ENCODE measurements at places on chromosomes 11 and 22.

DNA sequence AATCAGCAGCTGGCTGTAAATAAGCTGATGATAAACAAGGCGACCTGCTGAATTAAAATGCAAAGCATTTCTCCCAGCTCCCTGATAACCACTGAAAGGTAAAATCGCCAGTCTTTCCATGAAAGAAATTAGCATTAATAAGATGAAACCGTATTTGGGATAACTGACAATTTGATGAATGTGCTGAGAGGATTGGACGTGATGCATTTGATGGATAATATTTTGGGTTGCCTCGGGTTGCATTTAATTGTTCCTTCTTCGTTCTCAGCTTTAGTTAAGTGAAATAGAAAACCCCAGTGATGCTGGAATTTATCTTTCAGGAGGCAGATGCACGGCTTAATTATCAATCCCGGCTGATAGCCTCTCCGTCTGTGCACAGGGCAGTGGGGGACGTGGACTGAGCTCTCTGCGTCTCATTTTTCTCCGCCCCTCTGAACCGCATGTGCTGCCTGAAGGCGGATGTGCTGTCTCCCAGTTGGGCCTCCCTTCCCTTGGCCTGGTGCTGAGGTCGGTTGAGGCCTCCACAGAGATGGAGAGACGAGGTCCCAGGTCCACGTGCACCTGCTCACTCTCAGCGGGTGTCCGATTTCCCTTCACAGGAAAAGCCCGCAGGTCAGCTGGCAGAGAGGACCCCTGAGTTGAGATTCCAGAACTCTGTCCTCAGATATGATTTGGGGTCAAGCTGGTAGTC, 846.2 kb downstream of the BRD1 start:
- no peak for DNase-seq

GRCh38 chr11:64538501-64538951, 52.5 kb upstream of the SLC22A12 start:
- no peak for DNase-seq

- no peak for DNase-seq
Observed at GRCh38 chr11:104841973-104842525, 56.2 kb downstream of the CASP12 start.

- peak; percentile 33 for DNase-seq
Observed at GRCh38 chr11:46520971-46521745, 72.7 kb downstream of the AMBRA1 start.

DNA sequence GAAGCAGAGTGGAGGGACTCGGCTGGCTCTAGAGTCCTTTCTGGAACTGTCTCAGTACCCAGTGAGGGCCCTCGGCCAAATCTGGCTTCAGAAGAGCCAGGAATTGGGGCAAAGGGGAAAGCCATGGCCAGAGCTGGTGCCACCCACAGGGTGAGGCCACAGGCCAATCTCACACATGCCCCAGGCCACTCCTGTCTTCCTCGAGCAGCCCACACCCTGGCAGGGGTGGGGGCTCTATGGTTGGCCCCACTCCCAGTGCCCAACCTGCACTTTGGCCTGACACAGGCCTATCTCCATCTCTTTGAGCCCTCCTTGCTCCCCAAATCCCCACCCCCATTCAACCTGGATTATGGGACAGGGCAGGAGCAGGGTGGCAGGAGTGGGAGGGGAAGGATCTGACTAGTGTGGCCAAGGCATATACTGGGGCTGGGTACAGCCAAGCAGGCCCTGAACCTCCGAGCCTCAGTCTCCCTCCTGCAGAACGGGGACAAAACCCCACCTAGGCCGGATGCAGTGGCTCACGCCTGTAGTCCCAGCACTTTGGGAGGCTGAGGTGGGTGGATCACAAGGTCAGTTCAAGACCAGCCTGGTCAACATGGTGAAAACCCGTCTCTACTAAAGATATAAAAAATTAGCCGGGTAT, 6.9 kb downstream of the TST start:
- no peak for DNase-seq

DNA sequence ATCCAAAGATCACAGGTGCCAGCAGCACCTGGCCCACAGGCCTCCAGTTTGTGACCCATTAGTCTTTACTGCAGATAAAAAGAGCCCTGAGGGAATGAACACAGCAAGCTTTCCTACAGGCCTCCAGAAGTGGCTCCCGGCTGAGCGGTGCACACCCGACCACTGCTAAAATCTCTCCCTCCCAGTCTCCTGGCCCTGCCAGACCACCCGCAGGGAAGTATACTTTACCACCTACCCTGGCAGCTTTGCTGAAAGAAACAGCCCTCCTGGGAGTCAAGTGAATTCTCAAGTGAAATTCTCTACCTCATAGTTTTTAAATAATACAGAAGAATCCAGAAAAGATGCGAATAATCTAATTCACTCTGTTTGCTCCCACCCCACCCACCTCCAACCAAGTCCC, 15.4 kb upstream of the MTNR1B start:
- DNase-seq: no peak

DNA sequence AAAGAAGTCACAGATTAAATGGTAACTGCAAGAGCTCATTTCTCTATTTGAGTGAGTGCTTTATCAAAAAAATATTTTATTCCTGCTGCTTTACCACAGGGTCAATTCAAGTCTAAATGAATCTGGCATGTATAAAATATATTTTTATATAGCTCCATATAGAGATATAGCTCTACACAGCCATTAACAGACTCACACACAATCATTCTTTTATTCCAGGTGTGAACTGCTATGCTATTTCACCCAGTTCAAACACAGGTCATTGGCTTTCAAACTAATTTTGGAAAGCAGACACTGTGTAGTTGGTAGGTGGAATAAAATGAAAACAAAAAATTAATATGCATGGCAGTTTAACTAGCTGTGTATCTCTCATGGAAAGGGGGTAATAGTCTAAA, 63.1 kb downstream of the MAML2 start:
- DNase-seq: no peak

DNA sequence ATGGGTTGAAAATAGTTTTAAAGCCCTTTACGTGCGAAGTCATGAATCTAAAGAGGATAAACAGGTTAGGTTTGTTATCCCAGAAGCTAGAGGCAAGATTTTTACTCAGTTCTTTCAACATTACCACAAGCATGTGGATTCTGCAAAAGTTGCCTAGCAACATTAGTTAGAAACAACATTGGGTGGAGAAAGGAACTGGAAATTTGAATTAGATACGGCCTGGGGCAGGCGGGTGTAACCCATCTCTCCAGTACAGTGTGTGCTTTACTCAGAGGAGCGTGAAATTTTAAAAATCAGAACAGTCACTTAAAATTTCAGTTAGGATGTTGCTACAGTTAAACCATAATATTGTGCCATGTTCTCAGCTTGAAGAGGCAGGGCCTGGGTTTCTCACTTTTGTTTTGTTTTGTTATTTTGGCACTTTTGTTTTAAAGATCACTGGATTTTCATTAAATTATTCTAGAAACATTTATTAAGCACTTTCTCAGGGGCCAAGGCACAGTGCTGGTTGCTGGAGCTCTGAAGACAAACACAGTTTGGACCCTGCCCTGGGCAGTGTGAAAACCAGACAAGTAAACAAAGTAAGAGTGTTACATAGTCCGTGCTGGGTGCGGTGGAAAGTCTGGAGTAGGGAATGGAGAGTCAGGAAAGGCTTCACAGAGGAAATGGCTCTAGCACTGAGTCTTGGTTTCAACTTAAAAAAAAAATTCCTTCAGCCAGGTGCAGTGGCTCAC, 4.4 kb upstream of the WEE1 start:
- DNase-seq: peak; percentile 58

DNA sequence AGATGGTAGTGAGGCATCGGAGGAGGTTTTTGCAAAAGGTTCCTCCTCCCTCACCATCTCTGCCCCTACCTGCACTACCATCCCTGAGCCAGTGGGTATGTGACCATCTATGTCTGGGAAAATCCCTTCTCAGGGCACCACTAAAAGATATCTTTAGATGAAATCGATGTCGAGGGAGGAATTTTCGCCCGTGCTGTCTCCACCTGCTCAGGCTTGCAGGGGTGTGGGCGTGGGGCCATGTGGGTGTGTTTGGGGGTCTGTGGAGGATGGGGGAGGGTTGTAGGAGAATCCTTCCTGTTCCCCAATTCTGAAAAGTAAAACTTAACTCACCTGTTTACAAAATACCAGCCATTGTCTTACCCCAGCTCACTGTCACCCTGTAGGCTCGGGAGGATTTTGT, 12.4 kb downstream of the MPPED1 start:
- no peak for DNase-seq

DNA sequence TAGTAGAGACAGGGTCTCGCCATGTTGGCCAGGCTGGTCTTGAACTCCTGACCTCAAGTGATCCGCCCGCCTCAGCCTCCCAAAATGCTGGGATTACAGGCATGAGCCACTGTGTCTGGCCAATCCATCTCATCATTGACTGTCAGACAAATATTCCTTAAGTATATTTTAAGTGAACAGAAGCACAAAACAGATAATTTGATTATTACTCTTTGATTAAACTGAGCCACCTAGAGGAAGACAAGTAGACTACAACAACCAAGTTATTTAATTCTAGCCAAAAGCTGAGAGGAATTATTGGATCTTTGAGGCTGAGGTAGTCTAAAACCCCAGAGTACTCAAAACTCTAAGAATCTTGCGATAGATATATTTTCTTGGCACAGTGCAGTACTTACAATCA, 1.2 kb downstream of the ACRV1 start:
- DNase-seq: no peak

GRCh38 chr11:36030731-36031281, 86.9 kb downstream of the LDLRAD3 start:
- peak; percentile 51 for DNase-seq

DNA sequence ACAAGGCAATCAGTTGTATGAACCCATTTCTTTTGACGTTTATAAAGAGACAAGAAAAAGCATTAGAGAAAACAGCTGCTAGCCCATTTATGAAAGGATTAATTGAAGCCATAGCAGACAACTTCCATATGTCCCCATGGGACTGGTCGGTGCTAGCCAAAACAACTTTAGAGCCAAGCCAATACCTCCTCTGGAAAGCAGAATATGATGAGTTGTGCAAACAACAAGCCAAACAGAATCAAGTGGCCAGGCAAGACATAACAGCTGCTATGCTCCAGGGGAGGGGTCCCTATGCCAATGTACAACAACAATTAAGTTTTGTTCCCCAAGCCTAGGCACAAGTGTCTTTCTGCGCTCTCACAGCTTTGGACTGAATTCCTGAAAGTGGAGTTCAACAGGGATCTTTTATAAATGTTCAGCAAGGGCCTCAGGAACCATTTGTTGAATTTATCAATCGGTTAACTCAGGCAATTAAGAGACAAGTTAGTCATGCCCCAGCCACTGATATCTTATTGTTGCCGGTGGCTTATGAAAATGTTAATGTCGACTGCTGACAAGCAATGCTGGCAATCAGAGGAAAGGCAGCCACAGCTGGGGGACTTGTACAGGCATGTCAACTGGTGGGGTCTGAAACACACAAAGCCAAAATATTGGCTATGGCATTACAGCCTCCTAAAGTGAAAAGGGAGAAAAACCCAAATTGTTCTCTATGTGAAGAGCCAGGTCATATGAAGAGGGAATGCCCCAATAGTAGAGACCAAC, 1593.1 kb upstream of the TENM4 start:
- no peak for DNase-seq

- no peak for DNase-seq
Observed at GRCh38 chr11:65251476-65251875, 10.3 kb upstream of the POLA2 start.

DNA sequence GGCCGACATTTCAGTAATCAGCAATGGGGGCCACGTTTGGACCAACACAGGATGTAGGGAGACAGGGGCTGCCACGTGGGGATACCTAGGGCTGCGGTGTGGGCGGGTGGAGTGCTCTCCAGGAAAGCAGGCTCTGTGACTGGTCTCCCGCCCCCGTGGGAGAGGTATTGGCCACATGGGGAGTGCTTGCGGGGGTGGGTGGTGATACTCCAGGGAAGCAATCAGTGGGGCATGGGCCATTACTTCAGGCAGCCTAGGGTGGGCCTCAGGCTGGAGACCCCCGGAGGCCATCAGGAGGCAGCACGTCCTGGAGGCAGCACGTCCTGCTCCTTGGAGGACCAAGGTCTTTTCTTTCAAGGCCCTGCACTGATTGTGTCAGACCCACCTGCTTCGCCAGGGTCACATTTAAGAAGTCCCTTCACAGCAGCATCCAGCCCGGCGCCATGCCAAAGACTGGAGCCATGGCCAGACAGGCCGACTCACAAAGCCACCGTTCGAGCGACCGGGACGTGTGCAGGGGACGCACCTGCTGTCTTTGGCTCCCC, 3.0 kb upstream of the MUC2 start:
- no peak for DNase-seq

DNA sequence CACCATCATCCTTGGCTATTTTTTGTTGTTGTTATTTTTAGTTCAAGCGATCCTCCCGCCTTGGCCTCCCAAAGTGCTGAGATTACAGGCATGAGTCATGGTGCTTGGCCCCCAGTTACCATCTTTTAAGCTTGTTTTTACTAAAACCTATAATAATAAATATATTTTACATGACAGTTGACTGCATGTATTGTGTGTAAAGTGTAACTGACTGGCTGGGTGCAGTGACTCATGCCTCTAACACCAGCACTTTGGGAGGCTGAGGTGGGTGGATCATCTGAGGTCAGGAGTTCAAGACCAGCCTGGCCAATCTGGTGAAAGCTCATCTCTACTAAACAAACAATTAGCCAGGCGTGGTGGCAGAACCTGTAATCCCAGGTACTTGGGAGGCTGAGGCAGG, 386.2 kb downstream of the TENM4 start:
- DNase-seq: peak; percentile 31

DNA sequence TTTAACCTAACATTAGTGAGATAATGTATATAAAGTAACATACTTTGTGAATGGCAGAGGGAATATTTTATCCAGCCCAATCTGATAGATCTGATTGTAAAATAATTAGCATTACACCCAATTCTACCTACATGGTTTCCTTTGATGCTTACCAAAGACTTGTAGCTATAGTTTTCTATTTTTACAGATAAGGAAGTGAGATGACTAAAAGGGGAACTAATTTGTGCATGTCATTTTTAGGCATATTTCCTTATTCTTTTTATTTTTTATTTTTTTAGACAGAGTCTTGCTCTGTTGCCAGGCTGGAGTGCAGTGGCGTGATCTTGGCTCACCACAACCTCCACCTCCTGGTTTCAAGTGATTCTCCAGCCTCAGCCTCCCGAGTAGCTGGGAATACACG, 793.7 kb upstream of the LRRC4C start:
- no peak for DNase-seq

GRCh38 chr22:39738746-39739145, 154.8 kb downstream of the ENTHD1 start:
- peak; percentile 42 for DNase-seq

GRCh38 chr11:16096336-16096735, 260.0 kb downstream of the SOX6 start:
- DNase-seq: peak; percentile 6

GRCh38 chr11:128881221-128881620, 9.9 kb upstream of the KCNJ5 start:
- DNase-seq: no peak

DNA sequence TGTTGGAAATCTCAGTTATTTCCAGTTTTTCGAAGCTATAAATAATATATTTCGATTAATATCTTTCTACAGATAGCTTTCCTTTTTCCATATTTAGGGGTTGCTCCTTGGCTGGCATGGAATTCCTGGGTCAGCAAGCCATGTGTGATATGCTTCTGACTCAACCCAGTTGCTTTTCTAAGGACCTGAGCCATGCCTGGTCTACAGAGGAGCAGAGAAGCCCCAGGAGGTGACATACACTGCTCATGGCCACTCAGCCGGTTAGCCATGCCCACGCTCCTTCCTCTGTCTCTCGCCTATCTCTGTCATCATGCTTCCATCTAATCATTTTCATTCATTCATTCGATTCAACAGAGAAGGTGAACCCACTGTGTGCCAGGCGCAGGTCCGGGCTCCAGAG, 23.2 kb upstream of the PDGFB start:
- DNase-seq: no peak

GRCh38 chr22:30408388-30409102, 11.7 kb downstream of the SEC14L2 start:
- DNase-seq: no peak

Measured in fibroblast of skin of left biceps (primary cell).